ENCODE measurements at places on chromosomes 3 and 15.

DNA sequence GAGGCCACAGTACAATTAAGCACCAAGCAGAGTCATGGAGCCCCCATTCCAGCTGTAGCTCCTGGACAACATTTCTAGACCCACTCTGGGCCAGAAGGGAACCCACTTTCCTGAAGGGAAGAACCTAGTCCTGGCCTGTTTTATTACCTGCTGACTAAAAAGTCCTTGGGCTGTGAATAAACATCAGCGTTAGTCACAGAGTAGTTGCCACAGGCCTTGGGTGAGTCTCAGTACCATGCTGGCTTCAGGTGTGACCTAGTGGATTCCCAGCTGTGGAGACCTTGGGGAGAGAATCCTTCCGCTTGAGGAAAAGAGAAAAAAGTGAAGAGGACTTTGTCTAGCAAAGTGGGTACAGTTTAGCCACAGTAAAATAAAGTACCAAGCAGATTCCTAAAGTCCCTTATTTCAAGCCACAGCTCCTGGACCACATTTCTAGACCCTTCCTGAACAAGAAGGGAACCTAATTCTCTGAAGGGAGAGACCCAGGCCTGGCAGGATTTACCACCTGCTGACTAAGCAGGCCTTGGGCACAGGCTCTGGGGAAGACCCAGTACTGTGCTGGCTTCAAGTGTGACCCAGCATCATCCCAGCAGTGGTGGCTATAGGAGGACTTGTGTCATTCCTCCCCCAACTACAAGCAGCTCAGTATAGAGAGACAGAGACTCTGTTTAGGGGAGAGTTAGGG, 118.3 kb upstream of the KCNH8 start:
- DNase-seq, result no peak

DNA sequence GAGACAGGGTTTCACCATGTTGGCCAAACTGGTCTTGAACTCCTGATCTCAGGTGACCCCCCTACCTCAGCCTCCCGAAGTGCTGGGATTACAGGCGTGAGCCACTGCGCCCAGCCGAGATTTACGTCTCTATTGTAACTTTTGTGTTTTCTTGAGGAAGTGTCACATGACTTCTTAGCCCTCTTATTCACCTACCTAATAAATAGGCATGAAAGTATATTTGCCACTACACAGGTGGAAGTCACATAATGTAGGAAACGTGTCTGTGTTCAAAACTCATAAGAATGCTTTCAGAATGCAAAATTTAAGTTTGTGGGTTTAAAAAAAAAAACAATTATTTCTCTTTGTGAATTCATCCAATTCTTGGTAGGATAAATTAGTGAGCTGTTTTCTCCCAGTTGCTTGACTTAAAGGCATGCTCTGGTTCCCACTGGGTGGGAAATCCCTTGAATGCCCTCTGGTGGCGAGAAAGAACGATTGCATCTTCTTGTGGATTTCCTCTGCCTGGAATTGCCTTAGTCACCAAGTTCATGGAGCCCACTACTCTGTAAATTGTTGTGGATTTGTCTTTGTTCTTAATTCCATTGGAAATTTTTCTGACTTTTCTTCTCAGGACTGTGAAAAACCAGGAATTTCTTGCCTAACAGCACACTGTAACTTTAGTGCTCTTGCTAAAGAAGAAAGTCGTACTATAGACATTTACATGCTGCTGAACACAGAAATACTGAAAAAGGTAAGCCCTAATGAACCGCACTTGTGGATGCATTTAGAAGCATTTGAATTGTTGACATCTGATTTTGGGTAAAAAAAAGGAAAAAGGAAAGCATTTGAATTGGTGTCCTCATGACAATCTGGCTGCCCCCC, 82.2 kb upstream of the CTDSPL start:
- DNase-seq, result no peak

DNA sequence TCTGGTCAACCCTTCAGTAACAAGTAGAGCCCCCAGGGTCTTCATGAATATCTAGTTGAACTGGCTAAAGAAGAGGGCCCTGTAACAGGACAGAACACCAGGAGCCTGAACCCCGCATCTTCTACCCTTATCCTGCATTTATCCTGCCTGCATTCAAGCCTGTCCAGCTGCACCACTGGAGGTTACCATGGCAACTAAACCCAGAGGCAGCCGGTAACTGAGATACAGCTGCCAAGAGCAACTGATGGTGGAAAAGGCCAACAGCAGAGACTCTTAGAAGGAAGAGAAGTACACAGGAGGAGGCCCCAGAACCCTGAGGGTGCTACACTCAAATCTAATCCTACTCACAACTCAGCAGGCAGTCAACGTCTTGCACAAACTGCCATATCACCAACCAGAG, 3.7 kb upstream of the PRKAR2A start:
- DNase-seq, result no peak

GRCh38 chr15:26132811-26133210, 269.7 kb upstream of the ATP10A start:
- no peak for DNase-seq

DNA sequence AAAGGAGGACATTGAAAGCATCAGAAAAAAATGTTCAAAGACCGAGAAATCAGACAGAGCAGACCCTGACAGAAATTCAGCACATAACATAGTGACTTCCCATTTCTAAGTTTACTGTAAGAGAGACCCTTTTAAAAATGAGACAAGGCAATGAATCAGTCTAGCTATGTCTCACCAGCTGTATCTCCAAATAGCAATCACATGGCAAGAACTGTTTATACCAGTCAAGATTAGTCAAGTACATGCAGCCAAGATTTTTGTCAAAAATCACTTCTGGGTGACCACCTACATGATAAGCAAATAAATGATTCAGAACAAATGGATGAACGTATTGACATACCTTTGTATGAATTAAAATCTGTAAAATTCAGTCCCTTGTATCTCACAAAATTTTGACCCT, 138.0 kb downstream of the DTWD1 start:
- no peak for DNase-seq

DNA sequence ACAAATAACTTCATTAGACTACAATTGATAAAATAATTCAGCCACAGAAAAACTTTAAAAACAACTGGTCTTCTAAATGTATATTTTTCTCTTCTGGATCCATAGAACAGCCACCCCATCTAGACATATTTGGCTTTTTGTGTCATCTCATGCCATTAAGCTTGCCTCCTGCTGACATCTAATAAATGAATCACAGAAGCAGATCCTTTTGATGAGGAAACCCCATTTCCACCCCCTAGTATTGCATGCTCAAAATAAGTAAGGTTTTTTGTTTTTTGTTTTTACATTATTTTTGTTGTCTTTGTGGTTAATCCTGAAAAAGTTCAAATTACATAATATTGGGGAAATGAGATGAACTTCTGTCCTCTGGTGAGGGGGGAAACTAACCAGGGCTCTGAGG, 94.8 kb downstream of the DUT start:
- no peak for DNase-seq

GRCh38 chr3:18369551-18370185, 55.5 kb downstream of the SATB1 start:
- DNase-seq, result no peak

DNA sequence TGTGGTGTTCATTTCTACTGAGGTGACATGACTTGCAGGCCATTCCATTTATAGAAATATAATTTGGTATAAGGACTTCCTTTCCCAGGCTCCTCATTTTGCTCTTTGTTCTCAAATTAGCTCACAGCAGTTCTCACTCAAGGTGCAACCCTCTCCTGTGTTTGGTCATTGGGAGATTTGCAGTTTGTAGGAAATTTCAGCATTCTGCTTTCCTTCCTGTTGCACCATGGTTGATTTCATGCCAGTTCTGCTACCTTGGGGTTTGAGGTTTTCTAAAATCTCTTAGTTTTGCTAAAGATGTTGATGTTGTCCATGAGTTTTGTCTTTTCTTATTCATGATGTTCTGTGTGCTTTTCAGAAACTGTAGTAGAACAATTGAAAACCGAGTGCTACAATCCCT, 65.7 kb upstream of the PROK2 start:
- no peak for DNase-seq

DNA sequence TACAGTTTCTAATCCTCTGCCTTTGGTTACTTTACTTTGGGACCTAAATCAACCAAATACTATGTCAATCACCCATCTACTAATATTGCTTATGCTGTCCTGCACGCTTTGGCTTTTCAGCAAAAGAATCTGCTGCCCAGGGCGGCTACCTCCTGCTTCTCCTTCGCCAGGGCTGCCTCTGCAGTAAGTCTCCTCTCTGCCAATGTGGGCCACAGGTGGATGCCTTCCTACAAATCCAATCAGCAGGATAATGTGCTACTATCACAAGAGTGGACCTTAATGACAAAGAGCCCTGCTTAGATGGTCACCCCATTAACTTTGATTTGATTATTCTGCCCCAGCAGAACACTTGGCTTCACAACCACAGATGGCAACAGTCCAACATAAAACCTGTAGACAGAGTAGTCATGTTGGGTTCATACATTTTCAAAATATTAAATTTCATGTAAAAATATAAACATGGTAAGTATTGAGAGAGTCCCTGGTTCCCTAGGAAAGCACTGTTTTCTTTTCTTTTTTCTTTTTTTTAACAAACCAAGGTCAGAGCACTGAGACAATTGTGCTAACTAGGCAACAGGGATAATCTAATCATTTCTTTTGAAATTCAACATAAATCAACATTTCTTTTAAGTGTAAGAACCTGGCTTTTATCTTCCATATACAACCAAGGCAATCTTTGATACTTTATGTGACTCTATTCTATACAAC, 298.3 kb downstream of the ZBTB20 start:
- DNase-seq, result no peak

- no peak for DNase-seq
Observed at GRCh38 chr3:187746442-187747281, 1.4 kb upstream of the BCL6 start.

DNA sequence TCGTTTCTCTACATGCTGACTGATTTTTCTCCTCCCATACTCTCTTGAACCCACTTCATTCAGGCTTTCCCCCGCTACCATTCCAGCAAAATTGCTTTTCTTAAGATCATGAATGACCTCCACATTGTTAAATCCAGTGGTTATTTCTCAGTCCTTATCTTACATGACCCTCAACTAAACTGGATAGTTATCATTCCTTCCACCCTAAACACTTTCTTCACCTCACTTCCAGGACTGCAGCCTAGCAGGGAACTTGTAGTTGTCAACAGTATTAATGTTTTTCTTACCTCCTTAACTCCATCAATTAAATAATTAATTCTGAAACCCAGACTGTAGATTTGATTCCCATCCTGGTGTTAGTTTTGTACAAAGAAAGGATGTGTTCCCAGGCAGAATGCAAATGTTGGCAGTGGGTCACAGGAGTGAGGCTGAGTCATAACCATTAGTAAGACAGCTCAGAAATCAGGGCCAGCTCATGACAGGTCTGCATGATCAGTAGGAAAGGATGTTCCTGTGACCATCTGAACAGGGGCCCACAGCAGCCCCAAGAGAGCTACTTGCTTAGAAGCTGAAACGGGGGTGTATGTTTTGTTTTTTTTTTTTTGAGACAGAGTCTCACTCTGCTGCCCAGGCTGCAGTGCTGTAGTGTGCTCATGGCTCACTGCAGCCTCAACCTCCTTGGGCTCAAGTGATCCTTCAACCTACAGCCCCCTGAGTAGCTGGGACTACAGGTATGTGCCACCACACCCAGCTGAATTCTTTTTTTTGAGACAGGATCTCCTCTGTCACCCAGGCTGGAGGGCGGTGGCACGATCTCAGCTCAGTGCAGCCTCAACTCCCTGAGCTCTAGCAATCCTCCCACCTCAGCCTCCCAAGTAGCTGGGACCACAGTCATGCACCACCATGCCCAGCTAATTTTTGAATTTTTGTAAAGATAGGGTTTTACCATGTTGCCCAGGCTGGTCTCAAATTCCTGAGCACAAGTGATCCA, 9.1 kb downstream of the BCL2L10 start:
- no peak for DNase-seq

DNA sequence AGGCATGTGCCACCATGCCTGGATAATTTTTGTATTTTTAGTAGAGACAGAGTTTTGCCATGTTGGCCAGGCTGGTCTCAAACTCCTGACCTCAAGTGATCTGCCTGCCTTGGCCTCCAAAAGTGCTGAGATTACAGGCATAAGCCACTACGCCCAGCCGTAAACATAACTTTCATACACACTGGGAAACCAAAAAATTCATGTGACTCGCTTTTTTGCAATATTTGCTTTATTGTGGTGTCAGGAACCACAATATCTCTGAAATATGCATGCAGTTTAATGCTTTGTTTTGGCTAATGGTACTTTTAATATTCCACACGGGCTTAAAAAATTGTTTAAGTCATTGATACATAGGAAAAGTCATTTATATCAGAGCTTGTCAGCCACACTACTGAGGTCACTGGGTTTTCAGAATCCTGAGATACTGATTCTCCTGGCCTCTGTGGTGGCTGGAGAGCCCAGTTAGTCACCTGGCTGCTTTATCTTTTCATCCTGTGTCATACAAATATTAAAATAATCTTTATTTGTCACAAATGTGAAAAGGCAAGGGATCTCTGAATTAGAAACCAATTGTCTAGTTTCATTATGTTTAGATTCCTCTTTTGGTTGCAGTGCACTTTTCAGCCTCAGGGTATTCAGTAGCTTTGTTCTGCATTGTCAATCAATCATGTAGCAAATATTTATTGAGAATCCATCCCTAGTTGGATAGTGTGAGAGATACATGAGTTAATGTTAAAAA, 10.0 kb downstream of the TMEM62 start:
- no peak for DNase-seq

DNA sequence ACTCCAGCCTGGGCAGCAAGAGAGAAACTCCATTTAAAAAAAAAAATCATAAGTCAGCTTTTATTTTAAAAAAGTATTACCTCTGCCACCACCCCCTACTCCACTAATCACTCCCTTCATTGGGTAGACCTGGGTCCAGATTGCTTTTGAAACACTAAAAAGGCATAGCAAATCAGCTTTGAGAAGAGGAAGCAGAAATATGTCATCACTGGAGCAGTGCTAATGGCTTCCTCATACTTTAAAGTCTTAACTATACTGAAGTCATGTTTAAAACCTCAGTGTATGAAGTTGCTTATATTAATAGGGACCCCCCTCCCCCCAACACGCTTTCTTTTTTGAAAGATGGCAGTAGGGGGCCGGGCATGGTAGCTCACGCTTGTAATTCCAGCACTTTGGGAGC, 1.0 kb upstream of the HTR3D start:
- DNase-seq, result no peak
